ENCODE measurements at places on chromosomes 5 and 9.

DNA sequence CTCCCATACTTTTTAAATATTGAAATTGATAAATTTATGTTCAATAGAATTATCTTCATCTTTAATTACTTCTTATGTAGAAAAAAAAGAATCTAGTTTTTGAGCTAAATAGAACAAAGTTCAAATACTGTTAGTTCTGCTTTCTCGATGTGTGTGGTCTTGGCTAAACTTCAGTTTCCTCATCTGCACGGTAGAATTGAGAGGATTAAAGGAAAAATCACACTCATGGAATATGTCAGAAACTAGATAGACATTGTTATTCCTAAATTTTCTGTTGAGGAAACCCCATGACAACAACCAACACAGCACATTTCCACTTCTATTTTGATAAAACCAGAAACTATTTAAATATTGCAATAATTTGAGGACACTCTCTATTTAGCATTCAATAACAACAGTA is 100.3 kb downstream of the MUSK start:
- no peak for DNase-seq

- no peak for DNase-seq
Measured at GRCh38 chr5:38601863-38602298, 45.4 kb upstream of the LIFR start.

GRCh38 chr5:80874162-80874561 is 86.0 kb upstream of the RASGRF2 start:
- DNase-seq: no peak

DNA sequence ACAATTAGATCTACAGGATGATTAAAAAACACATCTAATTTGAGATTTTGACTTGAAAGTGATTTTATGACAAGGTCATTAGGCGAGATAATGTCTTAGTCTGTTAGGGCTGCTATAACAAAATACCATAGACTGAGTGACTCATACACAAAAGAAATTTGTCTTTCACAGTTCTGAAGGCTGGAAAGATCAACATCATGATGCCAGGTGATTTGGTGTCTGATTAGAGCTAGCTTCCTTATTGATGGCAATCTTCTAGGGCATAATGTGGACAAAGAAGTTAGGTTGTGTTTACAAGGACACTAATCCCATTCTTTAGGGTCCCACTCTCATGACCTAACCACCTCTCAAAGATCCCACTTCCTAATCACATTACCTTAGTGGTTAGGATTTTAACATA is 256.7 kb downstream of the TUSC1 start:
- no peak for DNase-seq

DNA sequence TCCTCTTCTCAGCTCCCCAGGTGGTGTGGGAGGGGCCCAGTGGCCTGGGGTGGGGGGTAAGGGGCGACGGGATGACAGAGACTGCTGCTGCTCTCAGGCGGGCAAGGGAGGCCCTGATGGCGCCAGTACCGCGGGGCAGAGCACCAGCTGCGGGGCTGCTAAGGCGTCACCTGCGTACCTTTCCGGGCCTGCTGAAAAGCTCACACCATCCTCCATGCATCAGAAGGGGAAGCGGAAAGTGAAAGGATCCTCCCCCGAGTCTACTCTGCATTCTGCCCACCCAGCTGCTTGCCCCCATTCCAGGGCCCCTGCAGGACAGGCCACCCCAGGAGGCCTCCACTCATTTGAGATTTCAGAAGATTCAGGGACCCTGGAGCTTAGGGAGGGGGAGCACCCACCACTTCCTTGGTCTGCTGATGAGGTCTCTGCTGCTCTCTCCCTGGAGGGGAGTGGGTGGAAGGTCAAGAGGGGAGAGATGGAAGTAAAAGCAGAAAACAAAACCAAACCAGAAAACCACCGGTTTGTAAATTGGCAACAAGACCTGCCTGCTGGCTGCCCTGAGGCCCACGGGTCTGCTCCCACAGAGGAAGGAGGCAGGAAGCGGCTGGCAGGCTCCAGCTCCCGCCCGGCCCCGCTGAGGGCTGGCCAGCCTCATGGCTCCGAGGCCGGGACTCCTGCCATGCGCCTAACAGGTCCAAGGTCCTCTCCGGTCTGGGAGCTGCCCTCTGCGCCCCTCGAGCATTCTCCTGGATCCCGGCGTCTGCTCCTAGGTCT is 33.6 kb downstream of the PRRT1B start:
- peak; percentile 68 for DNase-seq

DNA sequence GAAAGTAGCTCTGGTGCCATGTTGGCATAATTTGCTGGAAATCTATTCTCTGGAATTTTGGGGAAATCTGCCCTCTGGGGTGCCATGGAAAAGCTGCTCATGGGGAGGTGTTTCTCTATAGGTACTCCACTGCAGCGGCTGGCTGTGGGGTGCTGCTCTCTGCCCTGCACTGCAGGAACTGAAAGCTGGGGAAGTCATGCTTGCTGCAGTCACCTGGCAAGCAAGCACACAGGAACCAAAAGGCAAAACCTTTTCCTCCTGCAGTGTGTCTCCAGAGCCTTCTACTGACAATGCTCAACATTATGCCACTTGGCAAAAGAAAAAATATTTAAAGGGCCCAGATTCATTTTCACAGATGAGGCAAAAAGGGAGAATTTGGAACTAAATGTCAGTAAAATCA is 25.8 kb upstream of the CARNMT1 start:
- DNase-seq: no peak

GRCh38 chr9:83514767-83515166 is 23.4 kb downstream of the FRMD3 start:
- DNase-seq: no peak

All from activated CD8-positive, alpha-beta memory T cell treated with anti-CD3 and anti-CD28 coated beads, Interleukin-2, amount 10 ng/mL, durations not matched to agents 7 days and 5 days (primary cell).